ENCODE measurements at places on chromosomes 1 and 21.
A peak's percentile ranks its signal among the peaks of the same experiment; 100 is the strongest.

GRCh38 chr1:173508541-173508940 is 31.4 kb downstream of the PRDX6 start:
- DNase-seq = no peak

DNA sequence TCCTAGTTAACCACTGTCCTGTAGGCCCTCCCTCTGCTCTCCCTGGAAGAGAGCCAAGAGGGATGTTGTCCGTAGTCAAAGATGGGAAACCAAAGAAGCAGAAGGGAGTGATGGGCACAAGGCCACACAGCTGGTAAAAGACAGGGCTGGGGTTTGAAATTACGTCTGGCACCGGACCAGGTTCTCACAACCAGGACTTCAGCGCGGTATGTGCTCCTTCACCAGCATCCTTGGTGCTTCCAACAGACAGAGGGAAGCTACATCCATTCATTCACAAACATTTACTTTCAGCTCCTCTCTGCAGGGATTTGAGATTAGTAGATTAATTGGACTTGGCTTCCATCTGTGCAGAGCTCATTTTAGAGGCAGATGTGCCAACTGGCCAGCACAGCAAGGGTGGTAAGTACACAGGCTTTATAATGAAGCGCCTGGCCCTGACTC is 191.2 kb downstream of the TRABD2B start:
- DNase-seq = no peak

GRCh38 chr1:12600880-12601633 is 17.0 kb downstream of the DHRS3 start:
- DNase-seq = no peak

DNA sequence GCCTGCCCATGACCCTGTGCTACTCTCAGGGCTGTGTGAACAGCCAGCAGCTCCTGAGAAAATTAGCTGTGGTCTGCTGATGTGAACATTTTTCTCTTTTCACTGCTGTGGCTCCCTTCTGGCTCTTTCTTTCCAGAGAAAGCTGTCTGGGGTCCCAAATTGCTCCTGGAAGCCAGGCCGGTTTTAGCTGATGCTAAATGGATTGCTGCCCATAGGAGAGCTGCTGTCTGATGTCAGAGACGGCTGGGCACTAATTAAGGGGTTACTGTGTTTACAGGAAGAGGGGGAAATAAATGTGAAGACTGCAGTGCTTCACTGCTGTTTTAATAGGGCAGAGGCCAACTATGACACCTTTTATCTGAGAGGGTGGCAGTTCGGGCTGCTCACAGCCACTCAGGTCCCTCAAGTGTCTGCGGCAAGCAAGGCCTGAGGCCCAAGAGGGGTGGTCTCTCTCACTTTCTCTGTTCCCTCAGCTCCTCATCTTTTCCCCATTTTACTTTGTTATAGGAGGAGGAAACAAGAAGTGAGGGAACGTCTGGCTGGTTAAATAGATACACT is 106.0 kb upstream of the GNG12 start:
- DNase-seq = no peak

- DNase-seq = peak; percentile 21
Observed at GRCh38 chr1:40476924-40477677, at the start of gene ZFP69. ZFP69 (plus strand) TSS chr1:40477290; CDS start chr1:40479362, 2,072 bp downstream.
